RPMI7951 (cell line): ENCODE measurements at places on chromosomes 5 and 9. TPM values are rescaled to one million over a fixed set of nuclear protein-coding genes. Genes with fewer than 3 reads are reported as not detected.

The FOXD4L3 gene
- not detected in 2 replicates for total RNA-seq

The SLC9A3 gene
- total RNA-seq, result 0.84 and 0.88 TPM in 2 replicates

The EQTN gene
- total RNA-seq, result not detected in 2 replicates

The SLC35D2 gene
- total RNA-seq, result 21.3 and 21.9 TPM in 2 replicates

The DPM2 gene
- 37.1 and 50.1 TPM in 2 replicates for total RNA-seq

The ORM2 gene
- total RNA-seq, result not detected in 2 replicates

The ALDH1A1 gene
- not detected in 2 replicates for total RNA-seq

The PCDHB15 gene
- 1.6 and 2.0 TPM in 2 replicates for total RNA-seq

The CFAP90 gene
- total RNA-seq, result not detected in 2 replicates

The CLIC3 gene
- total RNA-seq, result 0.68 and 1.7 TPM in 2 replicates

The KIF12 gene
- total RNA-seq, result 0.36 TPM in 1 of 2 replicates, not detected in the other

The CFAP157 gene
- not detected in 2 replicates for total RNA-seq

The NRARP gene
- 0.12 TPM in 1 of 2 replicates, not detected in the other for total RNA-seq

The NAIP gene
- total RNA-seq, result 0.72 and 0.78 TPM in 2 replicates

The CER1 gene
- total RNA-seq, result not detected in 2 replicates

The AFAP1L1 gene
- total RNA-seq, result 14.3 and 14.8 TPM in 2 replicates

The INSYN2B gene
- total RNA-seq, result 6.2 and 8.4 TPM in 2 replicates

The CARD9 gene
- total RNA-seq, result 0.68 TPM in 1 of 2 replicates, not detected in the other

The ADRB2 gene
- total RNA-seq, result 0.59 and 0.72 TPM in 2 replicates

The ARL14EPL gene
- 0.20 TPM in 1 of 2 replicates, not detected in the other for total RNA-seq

The PCDHA11 gene
- not detected in 2 replicates for total RNA-seq

The GARNL3 gene
- total RNA-seq, result 2.5 and 3.2 TPM in 2 replicates

The PRDM9 gene
- total RNA-seq, result not detected in 2 replicates

The PCDHA9 gene
- total RNA-seq, result not detected in 2 replicates

The FOXD4 gene
- total RNA-seq, result not detected in 2 replicates

The PDE8B gene
- total RNA-seq, result not detected in 2 replicates

The PPP3R2 gene
- not detected in 2 replicates for total RNA-seq

The HAVCR1 gene
- total RNA-seq, result not detected in 2 replicates

The ENTPD2 gene
- total RNA-seq, result not detected in 2 replicates

The FIBCD1 gene
- 15.6 and 16.9 TPM in 2 replicates for total RNA-seq

The PRPF4 gene
- 35.8 and 40.4 TPM in 2 replicates for total RNA-seq

The ADCY2 gene
- total RNA-seq, result under 0.01 TPM in 1 of 2 replicates, not detected in the other

The PCDHGA9 gene
- 0.88 and 1.1 TPM in 2 replicates for total RNA-seq
